Activated CD4-positive, alpha-beta T cell treated with anti-CD3 and anti-CD28 coated beads, Interleukin-10, Interleukin-2, amounts not matched to agents 100 ng/mL and 50 ng/mL, durations not matched to agents 16 hours and 8 hours (primary cell): ENCODE measurements at places on chromosomes 6 and 20.

DNA sequence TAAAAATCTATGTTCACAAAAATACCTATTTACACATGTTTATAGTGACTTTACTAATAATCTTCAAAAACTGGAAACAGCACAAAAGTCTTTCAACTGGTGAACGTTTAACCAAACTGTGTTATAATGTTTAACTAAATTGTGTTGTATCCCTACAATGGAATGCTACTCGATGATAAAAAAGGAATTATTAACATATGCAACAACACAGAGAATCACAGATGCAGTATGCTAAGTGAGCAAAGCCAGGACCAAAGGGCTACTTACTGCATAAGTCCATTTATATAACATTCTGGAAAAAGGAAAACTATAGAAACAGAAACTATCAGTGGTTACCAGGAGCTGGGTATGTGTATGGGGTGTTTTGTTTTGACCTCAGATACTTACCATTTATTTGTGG lies 602.2 kb upstream of the BTBD3 start:
- no peak for DNase-seq

DNA sequence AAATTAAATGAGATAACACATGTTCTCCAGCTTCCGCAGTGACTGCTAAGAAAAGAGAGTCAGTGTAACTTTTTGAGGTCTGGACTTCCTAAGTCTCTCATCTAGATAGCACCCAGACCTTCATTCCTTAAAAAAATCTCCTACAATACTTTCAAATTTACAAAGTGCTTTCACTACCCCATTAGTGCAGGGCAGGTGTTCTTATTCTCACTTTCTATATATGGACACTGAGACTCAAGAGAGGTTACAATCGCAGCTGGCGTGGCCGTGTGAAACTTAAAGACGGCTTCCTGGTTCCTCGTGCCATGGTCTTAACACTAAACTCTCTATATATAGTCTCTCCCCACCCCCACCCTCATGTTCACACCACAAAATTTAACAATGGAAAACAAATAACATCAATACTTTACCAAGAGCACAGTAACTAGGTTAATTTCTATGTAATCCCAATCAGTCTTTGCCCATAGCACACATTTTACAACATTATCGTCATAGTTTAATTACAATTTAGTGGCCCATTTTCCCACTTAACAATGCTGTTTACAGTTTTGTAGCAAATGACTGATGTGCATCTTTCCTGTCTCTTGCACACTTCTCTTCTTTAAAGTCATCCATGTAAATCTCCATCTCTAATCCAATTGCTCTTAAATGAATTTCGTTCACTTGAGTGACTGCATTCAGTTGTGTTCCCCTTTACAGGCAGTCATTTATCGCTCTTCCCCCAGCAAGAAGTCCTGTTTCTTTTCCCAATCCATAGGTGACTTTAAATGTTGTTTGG lies 78.8 kb upstream of the ARID1B start:
- DNase-seq, result peak; percentile 54

DNA sequence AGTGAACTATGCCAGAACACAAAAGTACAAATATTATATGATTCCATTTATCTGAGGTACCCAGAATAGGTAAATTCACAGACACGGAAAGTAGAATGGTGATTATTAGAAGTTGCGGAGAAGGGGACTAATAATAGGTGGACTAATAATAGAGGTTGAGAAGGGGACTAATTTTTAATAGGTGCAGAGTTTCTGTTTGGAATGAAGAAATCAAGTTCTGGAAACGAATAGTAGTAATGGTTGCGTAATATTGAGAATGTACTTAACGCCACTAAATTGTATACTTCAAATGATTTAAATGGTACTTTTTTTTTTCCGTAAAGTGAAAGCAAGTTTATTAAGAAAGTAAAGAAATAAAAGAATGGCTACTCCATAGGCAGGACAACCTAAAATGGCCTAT lies 33.2 kb downstream of the B4GALT5 start:
- no peak for DNase-seq

GRCh38 chr6:75206576-75207342 lies 906 bp upstream of the COL12A1 start:
- DNase-seq, result no peak

GRCh38 chr6:34144581-34145160 lies 1.2 kb downstream of the GRM4 start:
- no peak for DNase-seq

- no peak for DNase-seq
Observed at GRCh38 chr6:33207552-33208090, 679 bp upstream of the RING1 start.

- DNase-seq, result no peak
Observed at GRCh38 chr6:33516726-33517125, 62.4 kb downstream of the ZBTB9 start.

DNA sequence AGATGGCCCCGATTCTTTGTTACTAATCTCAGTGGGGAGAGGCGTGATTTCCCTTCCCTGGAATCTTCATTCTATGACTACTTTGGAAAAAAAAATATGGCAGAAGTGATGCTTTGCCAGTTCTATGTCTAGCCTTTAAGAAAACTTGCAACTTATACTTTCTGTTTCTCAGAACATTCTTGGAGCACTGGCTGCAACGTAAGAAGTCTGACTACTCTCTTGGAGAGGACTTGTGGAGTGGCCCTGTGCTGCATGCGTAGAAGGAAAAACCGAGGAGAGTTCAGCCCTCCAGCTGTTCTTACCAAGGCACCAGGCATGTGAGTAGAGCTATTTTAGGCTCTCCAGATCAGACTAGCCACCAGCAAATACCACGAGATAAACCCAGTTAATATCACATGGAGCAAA lies 77.6 kb upstream of the STXBP5 start:
- no peak for DNase-seq

DNA sequence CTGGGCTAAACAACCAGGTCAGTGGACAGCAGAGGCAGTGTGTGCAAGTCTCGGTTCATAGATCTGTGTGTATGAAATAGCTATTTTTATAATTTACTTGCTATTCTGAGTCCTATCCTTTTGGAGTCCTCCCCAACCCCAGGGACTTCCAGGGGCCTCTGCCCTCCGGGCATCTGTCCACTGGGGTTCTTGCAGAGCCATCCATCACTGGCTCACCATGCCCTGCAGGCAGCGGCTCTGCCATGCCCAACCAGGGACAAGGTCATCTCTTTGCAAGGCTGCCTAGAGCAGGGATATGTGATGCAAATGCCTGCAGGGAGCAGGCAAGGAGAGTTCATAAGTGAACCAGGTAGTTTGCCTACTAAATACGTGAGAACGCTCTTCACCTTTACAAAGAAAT lies 10.5 kb upstream of the BEND3 start:
- no peak for DNase-seq

DNA sequence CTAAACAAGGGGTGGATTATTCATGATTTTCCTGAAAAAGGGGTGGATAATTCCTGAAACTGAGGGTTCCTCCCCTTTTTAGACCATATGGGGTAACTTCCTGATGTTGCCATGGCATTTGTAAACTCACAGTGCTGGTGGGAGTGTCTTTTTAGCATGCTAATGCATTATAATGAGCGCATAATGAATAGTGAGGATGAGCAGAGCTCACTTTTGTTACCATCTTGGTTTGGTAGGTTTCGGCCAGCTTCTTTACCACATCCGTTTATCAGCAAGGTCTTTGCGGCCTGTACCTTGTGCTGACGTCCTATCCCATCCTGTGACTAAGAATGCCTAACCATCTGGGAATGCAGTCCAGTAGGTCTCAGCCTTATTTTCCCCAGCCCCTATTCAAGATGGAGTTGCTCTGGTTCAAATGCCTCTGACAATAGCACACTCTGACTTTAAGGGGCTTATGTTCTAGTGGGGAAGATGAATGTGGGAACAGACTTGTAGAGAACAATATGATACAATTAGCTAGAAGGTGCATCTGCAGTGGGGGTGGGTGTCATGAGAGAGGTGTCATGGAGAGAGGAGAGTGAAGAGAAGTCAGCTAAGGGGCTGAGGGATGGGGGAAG lies 4.2 kb upstream of the GPR31 start:
- DNase-seq, result no peak

GRCh38 chr6:56643379-56644089 lies 845 bp upstream of the DST start:
- no peak for DNase-seq

DNA sequence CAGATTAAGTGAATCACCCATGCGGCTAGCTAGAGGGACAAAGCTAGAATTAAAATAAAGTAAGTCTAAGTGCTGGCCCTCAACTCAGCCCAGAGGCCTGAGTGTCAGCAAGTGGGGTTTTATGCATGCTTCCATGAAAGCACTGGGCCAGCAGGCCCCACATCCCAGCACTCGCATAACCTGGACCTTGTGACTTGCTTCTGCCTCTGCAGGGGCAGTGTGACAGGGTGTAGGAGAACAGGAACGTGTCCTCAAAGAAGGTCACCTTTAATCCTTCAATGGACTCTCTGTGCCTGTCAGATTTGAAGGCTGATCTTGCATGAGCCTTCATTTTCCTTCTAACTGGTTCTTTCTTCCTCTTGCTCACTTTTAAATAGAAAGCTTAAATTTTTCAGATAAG lies 183.4 kb downstream of the ALDH8A1 start:
- no peak for DNase-seq

- peak; percentile 41 for DNase-seq
Observed at GRCh38 chr6:54291146-54291545, 17.1 kb upstream of the TINAG start.

DNA sequence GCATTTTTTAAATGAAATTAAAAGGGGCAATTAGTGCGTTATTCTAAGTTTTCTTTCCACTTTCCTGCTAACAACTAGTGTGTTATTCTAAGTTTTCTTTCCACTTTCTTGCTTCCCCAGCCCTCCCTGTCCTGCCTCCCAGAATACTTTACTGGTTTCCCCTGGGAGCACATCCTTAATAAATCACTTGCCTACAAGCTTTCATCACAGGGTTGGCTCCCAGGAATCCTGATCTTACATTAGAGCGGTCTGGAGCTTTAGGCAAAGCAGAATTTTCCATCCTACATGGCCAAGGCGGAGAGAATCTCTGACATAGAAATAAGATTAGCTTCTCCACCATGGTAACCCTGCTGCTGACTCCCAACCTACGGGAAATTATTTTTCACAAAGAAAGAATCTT lies 150.4 kb downstream of the BFSP1 start:
- no peak for DNase-seq
